ENCODE measurements at places on chromosomes 6 and 20. TPM values are rescaled to one million over a fixed set of nuclear protein-coding genes. Genes with fewer than 3 reads are reported as not detected.

Gene SOBP
- total RNA-seq, result 53.6 TPM

DNA sequence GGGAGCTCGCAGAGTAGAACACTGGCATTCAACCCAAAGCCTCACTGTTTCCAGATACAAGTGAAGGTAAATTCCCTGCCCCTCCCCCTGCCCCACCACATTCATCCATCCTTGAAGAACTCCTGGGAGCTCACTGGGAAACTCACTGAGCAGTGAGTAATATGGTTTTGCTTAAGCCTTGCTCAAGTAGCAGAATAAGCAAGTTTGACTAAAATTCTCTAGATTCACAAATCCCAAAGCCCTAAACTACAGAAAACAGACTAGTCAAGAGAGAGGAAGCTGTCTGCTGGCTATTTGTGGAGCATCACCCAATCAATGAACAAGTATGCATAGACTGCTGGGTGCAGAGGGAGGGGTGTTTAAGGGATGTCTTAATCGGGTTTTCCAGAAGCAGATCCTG is 82.1 kb downstream of the UNC5CL start:
- no peak for DNase-seq

DNA sequence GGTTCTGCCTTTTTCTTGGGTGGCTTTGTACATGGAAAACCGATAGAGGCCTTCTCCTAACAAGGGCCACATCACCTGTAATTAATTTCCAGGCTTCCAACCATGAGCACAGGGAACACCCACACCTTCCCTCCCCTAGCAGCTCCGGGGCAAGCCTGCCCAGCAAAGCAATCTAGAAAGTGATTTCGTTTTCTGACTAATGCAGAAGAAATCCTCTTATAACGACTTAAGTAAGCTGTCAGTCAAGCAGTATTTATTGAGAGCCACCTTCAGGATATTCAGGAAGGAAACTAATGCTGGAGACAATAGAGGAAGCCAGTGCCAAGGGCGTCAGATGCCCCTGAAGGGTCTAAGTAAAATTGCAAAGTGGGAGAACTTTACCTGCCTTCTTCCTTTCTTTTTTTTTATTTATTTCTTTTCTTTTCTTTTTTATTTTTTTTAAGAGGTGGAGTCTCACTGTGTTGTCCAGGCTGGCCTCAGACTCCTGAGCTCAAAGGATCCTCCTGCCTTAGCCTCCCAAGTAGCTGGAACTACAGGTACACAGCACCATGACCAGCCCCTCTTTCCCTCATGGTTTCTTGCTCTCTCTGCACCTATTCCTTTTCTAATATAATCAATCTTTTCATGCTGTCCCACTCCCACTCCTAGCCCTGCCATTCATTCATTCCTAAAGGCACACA is 67.5 kb upstream of the MBOAT1 start:
- DNase-seq, result no peak

DNA sequence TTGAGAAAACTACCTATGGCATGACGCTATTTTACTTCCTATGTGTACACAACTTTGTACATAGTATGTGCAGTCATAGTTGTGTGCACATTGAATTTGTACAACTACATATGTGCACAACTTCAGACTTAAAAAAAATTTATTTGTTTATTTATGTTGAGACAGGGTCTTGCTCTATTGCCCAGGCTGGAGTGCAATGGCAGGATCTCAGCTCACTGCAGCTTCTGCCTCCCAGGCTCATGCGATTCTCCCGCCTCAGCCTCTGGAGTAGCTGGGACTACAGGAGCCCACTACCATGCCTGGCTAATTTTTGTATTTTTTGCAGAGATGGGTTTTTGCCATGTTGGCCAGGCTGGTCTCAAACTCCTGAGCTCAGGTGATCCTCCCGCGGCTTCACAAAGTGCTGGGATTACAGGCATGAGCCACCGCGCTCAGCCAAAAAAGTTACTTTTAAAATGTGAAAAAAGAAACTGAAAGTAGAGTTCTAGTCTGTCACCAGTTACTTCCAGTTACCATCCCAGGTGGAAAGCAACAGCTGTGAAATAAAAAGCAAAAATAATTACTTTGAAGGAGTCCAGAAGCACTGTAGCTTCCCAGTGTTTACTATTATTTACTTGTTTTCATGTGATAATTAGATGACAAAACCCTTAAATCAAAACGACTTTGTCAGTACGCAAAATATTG is 1.7 kb upstream of the ZKSCAN8 start:
- no peak for DNase-seq

DNA sequence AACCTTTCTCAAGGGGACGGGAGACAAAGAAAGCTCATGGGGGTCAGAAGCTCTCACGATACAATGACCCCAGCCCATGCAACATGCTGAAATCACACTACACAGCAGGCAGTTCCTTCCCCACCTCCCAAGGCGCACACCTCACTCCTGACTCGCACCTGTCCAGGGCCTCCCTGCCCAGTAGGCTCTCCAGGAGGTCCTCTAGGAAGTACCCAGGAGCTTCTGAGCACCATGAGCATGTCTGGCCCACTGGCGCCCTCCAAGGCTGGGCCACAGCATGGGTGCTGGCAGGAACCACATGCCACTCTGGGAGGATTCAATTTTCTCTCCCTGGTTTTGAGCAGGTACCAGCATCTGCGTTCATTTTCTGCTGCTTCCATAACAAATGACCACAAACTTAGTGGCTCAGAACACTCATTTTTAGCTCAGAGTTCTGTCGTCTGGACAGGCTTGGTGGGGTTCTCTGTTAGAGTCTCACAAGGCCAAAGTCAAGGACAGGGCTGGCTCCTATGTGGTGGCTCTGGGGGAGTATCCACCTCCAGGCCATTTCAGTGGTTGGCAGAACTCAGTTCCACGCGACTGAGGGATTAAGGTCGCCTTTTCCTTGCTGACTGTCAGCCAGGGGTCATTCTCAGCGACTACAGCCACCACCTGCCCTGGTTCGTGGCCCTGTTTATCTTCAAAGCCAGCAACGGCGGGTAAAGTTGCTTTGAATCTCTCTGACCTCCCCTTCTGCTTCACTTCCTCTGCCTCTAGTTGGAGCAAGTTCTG is 32.7 kb downstream of the ACSS1 start:
- DNase-seq, result no peak

DNA sequence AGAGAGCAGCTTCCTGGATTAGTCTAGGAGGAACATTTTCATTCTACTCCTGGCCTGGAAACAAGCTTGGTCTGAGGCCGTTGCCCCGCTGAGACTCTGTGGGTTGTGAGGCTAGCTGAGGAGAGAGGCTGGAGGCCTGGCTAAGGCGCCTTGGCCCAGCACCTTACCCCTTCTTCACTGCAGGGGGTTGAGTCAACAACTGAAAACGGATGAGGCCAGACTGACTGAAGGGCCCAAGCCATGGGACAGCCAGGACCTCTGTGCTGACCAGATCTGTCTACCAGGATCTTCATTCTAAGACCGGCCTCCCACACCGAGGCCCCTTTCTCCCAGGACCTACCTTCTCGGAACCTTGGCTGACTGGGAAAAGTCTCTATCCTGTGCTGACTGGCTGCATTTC is 3.5 kb upstream of the AVP start:
- DNase-seq, result no peak

DNA sequence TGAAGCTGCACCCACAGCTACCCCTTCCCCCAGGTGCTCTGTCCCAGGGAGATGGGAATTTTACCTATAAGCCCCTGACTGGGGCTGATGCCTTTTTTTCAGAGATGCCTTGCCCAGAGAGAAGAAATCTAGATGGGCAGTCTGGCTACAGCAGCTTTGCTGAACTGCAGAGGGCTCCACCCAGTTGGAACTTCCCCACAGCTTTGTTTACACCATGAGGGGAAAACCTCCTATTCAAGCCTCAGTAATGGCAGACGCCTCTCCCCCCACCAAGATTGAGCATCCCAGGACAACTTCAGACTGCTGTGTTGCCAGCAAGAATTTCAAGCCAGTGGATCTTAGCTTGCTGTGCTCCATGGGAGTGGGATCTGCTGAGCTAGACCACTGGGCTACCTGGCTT is 122.6 kb upstream of the MOCS1 start:
- no peak for DNase-seq

- DNase-seq, result no peak
Observed at GRCh38 chr20:50932016-50932485, 814 bp upstream of the ADNP start.

- DNase-seq, result no peak
Observed at GRCh38 chr20:48041078-48041780, 255.9 kb upstream of the SULF2 start.

DNA sequence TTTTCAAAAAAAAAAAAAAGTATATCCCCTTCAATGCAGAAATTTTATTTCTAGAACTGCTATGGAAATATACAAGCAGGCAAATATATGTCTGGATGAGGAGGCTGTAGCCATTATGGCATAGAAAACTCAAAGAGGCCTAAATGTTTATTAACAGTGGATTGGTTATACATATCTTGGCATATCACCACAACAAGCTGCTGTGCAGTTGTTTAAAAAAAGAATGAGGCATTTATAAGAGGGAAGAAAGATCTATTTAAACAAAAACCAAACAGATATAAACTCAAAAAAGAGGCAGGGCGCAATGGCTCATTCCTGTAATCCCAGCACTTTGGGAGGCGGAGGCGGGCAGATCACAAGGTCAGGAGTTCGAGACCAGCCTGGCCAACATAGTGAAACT is 26.2 kb downstream of the CASS4 start:
- DNase-seq, result no peak

- no peak for DNase-seq
Observed at GRCh38 chr6:167079853-167080297, 43.0 kb upstream of the CCR6 start.

All from dorsolateral prefrontal cortex (tissue), 122 donors.